ENCODE measurements at places on chromosomes 4 and X.

- no peak for DNase-seq
Observed at GRCh38 chrX:103417933-103418332, 41.6 kb downstream of the BEX3 start.

GRCh38 chr4:93495346-93495745 lies 333.2 kb upstream of the ATOH1 start:
- DNase-seq = no peak

DNA sequence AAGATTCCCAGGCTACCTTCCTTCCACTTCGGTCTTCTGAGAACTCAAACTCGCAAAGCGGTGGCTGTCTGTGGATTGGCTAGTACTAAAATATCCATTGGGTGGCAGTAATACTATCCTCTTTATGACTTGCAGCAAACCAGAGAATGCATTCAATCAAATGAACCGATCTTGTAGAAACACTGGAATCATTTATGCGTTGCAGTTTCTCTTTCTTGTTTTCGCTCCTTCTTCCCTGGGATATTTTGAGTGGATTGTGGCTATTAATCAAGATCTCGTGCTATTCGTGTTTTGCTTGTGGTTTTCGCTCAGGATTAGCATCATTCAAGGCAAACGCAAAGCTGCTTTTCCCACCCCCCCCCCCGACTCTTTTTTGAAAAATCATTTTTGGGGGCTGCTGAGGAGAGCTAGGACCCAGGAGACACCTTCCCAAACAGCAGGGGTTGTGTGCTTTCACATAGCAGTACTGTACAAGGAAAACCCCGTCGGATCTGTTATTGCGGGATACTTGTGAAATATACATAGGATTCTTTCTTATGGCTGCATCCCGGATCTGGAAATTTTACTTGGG lies at the start of gene IL1RAPL1:
TSS of gene IL1RAPL1 (plus strand) at position 466 of the 571 bp plus-strand sequence.
- no peak for DNase-seq

DNA sequence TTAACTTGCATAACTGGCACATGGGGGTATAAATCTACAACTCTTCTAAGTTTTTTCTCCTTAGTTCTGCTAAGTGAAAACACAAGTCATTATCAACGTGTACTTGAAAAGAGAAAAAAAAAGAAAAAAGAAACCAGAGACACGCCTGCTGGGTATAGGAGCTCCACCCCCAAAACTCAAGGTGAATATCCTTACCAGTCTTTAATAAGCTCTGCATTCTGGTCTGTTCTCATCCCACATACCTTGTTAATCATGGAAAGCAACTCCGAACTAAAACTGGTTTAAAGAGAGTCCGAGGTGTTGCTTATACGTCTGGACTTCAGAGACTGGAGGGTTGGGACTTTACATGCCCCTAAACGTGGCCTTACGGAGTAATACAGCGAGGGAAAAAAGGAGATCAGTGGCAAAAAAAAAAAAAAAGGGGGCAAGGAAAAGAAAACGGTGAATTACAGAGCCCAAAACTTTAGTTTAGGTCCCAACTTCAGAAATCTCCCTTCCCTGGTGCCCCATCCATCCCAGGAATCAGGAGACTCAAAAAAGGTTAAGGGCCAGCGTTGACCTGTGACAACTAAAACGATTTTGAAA lies 1.0 kb downstream of the PGRMC2 start:
- DNase-seq = no peak

DNA sequence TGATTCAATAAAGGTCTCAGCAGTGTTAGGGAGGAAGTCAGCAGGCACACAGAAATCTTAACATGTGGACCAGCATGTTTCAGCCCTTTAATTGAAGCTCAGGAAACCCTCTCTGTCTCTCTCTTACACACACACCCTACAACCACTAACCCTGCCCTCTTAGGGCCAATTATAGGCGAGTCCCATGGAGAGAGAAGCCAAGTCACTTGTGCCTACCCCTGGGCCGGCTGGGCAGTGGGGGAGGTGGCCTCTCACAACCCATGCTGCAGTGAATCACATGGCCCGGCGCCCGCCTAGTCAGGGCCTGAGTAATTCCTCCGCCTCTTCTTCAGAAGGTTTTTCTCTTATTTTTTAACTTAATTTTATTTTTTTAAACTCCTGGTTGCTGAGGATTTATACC lies 3.7 kb downstream of the FGD1 start:
- no peak for DNase-seq

DNA sequence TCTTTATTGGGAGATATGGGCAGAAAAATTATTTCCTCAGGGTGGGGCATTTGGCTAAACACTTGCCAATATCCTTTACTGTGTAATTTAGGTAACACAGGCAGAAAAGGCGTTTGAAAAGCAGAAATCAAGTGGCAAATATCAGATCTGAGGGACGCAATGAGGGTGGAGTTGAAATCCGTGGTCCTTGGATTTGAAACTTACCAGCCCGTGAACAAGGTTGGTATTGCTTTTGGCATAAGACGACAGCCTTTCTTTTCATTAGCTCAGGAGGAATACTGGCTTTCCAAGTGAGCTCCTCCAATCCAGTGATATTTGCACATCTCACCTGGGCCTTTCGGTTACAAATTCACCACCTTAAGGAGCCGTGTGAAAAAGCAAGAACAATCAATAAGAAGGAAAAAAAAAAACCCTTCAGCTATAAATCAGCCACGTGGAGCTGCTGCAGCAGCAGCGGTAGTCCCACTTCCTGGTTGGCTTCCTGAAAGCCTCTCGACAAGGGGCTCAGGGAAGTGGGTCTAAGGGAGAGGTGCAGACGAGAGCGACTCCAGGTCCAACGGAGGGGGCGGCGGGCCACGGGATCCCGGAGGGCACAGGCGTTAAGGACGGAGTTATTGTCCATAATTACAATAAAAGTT lies 734 bp upstream of the GALNT7 start:
- no peak for DNase-seq

- DNase-seq = no peak
Observed at GRCh38 chr4:98482847-98483806, 175.3 kb downstream of the TSPAN5 start.

- no peak for DNase-seq
Observed at GRCh38 chrX:149962859-149963757, 24.8 kb upstream of the EOLA2 start.

DNA sequence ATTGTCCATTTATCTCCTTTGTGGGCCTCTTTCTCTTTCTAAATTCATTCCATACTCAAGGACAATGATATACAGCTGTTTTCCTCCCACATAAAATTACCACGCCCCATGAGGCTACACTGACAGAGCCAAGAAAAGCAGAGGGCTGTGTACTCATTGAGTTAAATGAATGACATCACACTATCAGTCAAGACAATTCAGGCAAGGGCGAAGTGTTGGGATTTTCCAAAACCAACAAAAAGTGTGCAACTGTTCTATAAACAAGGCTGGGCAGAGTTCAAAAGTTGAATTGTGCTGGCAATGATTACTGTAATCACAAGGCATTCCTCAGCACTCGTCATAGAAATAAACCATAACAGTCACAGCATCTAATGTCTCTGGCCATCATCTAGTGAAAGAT lies 799.6 kb upstream of the DIAPH2 start:
- no peak for DNase-seq

GRCh38 chr4:137249112-137249511 lies 283.2 kb downstream of the PCDH18 start:
- DNase-seq = no peak

- DNase-seq = no peak
Observed at GRCh38 chr4:67052814-67053675, 492.3 kb downstream of the CENPC start.

GRCh38 chr4:143363332-143363731 lies 26.7 kb downstream of the GAB1 start:
- no peak for DNase-seq

DNA sequence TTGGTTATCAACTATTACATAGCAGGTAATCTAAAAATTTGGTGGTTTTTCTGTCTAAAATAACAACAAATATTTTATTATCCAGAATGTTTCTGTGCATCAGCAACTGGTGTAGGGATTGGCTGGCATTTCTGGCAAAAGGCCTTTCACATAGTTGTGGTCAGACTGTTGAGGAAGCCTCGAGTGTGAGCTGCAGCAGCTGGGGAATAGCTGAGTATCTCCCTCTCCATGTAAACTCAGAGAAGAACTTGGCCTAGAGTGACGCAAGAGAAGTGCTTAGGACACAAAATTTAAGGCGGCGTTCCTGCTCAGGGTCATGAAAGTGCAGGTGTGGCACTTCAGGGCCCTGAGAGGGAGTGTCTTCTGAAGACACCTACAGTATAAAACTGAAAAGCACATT lies 558.9 kb downstream of the SPOCK3 start:
- DNase-seq = no peak

DNA sequence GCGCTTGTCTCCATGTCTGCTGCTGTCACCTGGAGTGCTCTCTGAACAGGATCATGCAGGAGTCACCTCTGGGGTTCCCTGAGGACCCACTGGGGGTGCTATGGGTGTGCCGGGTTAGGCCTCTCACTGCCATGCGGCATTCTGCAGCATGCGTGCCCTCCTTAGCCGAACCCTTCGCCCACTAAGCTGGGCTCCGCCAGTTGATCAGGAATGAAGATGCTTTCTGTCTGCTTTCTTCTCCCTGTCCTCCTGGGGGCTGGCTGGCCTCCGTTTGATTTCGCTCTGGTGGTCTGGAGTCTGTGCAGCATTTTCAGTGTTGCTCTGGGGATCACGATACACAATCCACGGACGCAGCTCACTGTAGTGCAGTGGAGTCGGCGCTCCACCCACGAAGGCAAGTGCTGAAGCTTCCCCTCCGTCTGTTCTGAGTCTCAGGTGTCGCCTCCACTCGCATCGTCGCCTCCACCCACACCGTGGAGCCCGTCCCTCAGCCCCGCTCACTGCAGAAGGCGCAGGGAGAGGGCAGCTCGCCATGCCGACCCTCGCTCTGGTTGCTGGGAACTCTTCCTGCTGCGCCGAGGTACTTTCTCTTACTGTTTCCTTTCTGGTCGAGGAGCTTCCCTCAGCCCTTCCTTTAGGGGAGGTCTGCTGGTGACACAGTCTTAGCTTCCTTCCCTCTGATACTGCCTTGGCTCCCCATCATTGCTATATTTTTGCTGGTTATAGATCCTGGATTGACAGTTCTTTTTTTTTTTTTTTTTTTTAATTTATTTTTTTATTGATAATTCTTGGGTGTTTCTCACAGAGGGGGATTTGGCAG lies 29.2 kb downstream of the LETM1 start:
- DNase-seq = no peak

DNA sequence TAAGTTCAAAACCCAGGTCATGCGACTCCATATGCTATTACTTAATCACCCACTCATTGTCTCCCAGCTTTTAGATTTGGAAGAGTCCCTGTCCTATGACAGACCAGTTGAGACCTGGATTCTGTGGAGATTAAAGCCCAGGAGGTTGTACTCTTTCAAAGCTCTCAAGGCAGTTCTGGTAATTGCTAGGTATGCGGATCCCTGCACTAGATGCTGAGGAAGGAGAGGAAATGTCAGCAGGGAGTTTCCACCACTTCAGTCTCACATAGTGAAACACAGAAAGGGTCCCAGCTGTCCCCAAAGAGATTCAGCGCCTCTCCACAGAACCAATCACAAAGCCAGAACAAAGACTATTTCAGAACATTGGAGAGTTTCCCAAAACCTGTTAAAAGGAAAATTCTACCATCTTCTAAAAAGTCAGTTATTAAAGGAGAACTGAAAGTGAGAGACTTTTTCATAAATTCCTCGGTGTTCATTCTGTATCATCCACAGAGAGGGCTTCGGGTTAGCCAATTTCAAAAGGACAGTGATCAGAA lies 53.4 kb downstream of the IRF2 start:
- no peak for DNase-seq

GRCh38 chrX:109840585-109840984 lies 107.5 kb upstream of the ACSL4 start:
- no peak for DNase-seq

DNA sequence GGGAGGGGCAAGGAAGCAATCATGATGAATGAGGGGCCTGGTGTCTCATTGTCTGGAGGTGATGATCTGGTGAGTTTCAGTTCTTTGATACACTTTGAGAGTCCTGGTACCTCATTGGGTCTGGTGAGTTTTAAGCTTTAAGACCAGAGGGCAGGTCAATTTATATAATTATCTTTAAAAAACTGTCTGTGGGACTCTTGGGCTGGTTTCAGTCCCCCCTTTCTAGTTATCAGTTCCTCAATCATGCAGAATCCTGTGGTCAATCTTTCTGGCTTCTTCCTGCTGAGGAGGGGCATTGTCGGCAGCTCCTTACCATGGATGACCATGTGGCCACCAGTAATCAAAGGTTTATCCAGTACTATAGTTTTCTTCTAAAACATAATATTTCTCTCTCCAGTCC lies 789.1 kb downstream of the PCDH18 start:
- DNase-seq = no peak

DNA sequence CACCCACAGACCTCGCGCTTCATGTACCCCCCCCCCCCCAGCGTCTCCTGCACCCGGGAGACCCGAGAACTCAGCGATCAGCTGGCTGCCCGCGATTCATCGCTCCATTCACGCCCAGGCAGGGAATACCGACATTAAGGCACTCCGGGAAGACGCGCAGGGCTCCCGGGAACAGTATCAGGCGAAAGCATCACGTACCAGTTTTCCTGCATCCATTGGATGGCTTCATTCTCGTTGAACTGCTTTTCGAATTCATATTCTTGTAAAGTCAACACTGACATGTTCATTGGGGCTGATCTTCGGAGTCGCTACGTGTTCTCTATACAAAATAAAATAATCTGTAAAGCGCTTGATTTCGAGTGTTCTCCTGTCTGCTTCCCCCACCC lies 373 bp downstream of the ELOVL6 start:
- DNase-seq = no peak

- no peak for DNase-seq
Observed at GRCh38 chr4:2284161-2284933, 22.4 kb upstream of the MXD4 start.

GRCh38 chr4:101018836-101019235 lies 328.5 kb downstream of the PPP3CA start:
- no peak for DNase-seq

DNA sequence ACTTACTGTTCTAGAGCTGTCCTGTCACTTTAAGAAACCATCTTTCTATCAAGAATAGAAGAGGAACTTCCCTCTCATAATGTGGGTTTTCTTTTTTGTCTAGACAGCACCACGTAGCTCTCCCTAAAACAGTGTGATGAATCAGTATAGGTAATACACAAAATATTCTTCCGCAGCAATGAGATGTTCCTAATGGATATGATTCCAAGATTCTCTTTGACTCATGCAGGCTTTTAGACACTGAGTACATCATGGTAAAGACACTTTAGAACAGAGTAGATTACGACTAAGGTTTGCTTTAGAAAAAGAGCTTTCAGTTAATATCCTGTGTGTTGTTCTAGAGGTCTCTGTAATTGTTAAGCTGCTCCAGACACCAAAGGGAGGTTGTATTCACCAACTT lies 69.8 kb downstream of the PTTG2 start:
- no peak for DNase-seq

GRCh38 chr4:13312264-13312663 lies 171.9 kb downstream of the RAB28 start:
- no peak for DNase-seq
